ENCODE measurements at places on chromosomes 4 and X. TPM values are rescaled to one million over a fixed set of nuclear protein-coding genes. Genes with fewer than 3 reads are reported as not detected.

- no peaks in the 10 kb centered on the region for H3K36me3 ChIP-seq
- H3K4me1 ChIP-seq, result no peaks in the 10 kb centered on the region
- H3K27ac ChIP-seq, result no peak overlapping the region
- no peak overlapping the region for H3K4me3 ChIP-seq
- DNase-seq, result no peak
These were observed 252.4 kb downstream of the SPOCK3 start for GRCh38 chr4:166981847-166982246.

Gene SPANXB1
- total RNA-seq, result not detected

Gene ERAS
- total RNA-seq, result not detected

- H3K36me3 ChIP-seq, result peaks cover 16% of the 10 kb centered on the region
- H3K4me3 ChIP-seq, result no peak overlapping the region
- DNase-seq, result no peak
- H3K27me3 ChIP-seq, result no peaks in the 10 kb centered on the region
These were observed 11.0 kb downstream of the CUL4B start for GRCh38 chrX:120549483-120550452.

DNA sequence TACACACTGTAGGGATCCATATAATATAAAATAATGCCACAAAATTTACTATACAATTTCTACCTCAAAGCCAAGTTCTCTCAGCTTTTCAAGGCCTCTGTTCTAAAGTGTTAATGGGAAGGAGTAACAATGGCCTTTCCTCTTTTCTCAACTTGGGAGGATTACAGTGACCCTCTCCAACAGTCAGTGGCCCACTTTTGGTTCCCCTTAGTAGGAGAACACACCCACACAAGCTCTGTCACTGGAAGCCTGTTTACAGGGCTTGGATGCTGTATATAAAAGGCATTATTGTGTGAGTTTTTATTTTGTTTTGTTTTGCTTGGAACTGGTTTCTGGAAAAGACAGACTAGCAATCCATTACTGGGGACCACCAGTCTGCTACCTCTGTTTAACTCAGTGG lies 1.8 kb downstream of the ARHGEF6 start:
- no peaks in the 10 kb centered on the region for H3K27me3 ChIP-seq
- H3K27ac ChIP-seq, result peak overlapping the region; percentile 94
- peaks cover 17% of the 10 kb centered on the region for H3K36me3 ChIP-seq
- H3K4me1 ChIP-seq, result peaks cover 59% of the 10 kb centered on the region
- peak overlapping the region; percentile 86 for H3K4me3 ChIP-seq

DNA sequence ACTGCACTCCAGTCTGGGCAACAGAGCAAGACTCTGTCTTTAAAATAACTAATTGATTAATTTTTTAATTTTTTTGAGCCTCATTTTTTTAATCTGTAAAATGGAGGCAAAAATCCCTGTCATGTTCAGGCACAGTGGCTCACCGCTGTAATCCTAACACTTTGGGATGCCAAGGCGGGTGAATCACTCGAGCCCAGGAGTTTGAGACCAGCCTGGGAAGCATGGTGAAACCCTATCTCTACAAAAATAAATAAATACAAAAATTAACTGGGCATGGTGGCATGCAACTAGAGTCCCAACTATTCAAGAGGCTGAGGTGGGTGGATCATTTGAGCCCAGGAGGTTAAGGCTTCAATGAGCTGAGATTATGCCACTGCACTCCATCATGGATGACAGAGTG lies 15.4 kb downstream of the AMTN start:
- no peaks in the 10 kb centered on the region for H3K36me3 ChIP-seq
- no peak for DNase-seq
- H3K27me3 ChIP-seq, result no peaks in the 10 kb centered on the region
- no peak overlapping the region for H3K4me3 ChIP-seq
- H3K4me1 ChIP-seq, result no peaks in the 10 kb centered on the region

Gene AKAP4
- not detected for total RNA-seq

Gene SPANXC
- total RNA-seq, result not detected
